Astrocyte (in vitro differentiated cells and primary cell): ENCODE measurements at places on chromosomes 6 and 20. TPM values are rescaled to one million over a fixed set of nuclear protein-coding genes. Genes with fewer than 3 reads are reported as not detected.

DNA sequence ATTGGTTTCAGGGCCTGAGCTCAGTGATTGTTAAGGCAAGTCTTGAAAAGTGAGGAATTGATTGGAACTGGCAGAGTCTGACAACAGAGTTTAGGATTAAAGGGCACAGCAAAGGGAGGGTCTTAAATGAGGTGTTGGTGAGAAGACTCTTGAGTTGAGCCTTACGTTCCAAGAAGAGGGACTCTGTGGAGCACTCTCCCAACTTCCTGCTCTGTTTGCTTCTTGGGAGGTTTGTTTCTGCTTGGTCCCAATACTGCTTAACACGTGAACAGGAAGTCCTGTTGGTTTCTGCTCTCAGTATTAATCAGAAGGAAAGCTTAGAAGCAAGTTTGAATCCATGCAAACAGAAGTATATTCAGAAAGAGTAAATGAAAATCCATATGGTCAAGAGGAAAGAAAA, 15.6 kb upstream of the SYNDIG1 start:
- H3K27me3 ChIP-seq, result peaks cover 28% of the 10 kb centered on the region
- no peaks in the 10 kb centered on the region for H3K4me1 ChIP-seq
- no peaks in the 10 kb centered on the region for H3K36me3 ChIP-seq
- no peak overlapping the region for H3K4me3 ChIP-seq

DNA sequence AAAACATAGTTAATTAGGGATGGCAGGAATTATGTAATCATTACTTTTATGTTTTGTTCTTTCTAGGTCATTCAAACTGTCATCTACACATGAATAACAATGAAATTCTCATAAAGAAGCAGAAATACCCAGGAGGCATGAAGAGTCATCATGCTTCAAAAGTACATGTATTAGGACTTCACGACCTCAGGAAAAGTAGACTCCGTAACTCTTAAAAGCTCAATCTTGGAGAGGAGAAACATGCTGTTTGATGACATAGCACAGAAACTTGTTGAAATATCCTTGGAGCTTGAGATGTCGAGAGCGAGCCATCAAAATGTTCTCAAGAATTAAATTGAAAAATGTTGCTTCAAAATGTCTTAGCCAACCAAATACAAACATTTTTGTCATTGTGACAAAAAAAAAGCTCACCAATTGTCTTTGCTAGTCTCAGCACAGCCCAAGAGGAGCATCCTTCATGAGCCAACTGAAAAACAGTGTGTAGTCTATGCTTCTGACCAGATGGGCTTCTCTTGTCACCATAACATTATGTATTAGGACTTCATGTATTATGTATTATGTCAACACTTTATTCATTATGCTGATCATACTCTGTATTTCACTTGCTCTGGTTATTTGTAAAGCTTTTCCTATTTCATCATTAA, 28.2 kb upstream of the ANKEF1 start:
- H3K27ac ChIP-seq, result no peak overlapping the region
- H3K4me1 ChIP-seq, result no peaks in the 10 kb centered on the region
- no peaks in the 10 kb centered on the region for H3K36me3 ChIP-seq
- no peak for DNase-seq

DNA sequence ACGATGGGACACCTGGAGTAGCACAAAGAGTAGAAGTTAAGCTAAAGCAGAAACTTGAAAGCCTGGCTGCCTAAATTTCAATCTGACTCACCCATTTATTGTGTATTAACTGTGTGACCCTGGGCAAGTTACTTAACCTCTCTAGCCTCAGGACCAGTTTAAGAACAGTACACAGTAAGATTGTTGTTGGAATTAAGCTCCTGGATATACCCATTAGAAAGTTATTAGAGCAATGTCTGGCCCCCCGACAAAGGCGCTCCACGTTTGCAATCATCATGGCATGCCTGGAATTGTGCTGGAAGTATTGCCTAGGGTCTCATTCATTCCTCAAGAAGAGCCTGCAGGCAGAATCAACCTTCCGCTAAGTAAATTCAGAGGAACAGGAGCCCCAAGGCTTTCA, 1.4 kb downstream of the SDC4 start:
- DNase-seq, result no peak
- peak overlapping the region; percentile 90 for H3K27ac ChIP-seq
- H3K4me3 ChIP-seq, result peak overlapping the region; percentile 92
- peaks cover 55% of the 10 kb centered on the region for H3K4me1 ChIP-seq

DNA sequence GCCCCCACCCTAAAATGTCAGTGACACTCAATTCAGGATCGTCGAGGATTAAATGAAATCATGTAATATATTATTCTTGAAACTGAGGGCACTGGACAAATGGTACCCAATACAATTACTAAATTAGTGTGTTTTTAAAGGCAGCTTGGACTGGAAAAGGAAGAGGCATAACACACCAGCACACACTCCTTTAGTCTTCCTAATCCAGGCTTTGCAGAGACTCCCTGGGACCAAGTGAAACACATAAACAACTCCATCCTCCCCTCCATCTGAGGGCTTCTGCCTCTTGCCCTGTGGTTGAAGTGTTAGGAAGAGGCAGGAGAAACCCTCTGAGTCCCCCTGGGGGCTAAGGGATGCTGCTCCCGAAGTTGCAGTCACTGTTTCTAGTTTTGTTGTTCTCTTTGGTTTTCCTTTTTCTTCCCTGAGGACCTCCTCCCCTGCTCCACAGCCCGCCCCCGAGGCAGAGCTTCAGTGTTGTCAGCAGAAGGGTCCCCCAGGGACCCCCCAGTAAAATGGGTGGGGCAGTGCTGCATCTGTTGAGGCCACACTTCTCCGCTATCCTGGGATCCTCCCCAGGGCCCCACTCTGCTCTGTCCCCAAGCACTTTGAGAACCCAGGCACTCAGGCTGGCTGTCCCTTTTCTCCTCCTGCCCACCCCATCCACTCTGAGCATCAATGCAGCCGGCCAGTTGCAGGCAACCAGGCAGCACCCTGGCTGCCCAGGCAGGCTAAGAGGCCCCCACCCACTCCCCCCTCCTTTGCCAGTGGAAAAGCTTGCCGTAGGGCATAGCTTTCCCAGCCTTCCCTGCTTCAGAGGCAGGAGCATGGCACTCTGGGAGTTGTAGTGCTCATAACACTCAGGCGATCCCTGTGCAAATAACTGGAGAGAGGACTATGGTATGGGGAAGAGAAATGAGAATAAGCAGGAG, 5.9 kb downstream of the TMEM63B start:
- no peak overlapping the region for H3K4me3 ChIP-seq
- H3K27ac ChIP-seq, result no peak overlapping the region
- H3K27me3 ChIP-seq, result no peaks in the 10 kb centered on the region

DNA sequence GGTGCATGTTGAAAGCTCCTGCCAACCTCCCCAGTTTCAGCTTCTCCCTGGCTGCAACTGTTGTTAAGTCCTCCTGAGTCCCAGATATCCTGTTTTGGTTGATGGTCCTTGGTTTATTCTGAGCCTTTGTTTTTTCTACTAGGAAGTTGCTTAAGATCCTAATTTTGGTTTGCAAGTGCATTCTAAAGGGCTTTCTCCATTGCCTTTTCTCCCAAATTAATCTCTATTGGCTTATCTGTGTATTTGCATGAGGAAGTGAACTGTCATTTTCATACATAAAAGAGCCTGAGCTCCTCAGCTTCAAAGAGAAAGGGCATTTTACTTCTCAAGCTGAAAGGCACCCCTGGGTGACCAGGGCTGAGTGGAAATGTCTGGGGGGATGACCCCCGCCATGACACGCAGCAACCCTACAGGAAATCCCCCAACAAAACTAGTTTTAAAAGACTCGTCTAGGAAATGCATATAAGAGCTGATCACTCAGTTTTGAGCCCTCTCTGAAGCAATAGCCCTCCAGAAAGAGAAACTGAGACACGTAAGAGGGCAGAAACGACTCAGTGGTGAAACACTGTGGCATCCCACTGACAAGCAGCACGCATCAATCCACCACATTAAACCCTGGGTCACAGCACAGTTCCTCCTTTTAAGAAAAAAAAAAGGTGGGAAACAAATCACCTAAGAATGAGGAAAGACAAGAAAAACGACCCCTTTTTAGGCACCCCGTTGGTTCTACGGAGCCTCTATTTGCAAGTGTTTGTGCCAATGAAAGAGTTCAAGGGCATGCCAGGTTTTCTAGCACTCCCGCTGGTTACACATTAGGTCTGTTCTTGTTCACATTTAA, 140.9 kb downstream of the THBS2 start:
- no peaks in the 10 kb centered on the region for H3K36me3 ChIP-seq
- H3K4me3 ChIP-seq, result no peak overlapping the region
- H3K27ac ChIP-seq, result no peak overlapping the region
- no peaks in the 10 kb centered on the region for H3K27me3 ChIP-seq

- no peak overlapping the region for H3K27ac ChIP-seq
- no peak for DNase-seq
- H3K27me3 ChIP-seq, result no peaks in the 10 kb centered on the region
- no peak overlapping the region for H3K4me3 ChIP-seq
- H3K4me1 ChIP-seq, result no peaks in the 10 kb centered on the region
Observed at GRCh38 chr6:65501045-65501444, 206.0 kb downstream of the EYS start.

DNA sequence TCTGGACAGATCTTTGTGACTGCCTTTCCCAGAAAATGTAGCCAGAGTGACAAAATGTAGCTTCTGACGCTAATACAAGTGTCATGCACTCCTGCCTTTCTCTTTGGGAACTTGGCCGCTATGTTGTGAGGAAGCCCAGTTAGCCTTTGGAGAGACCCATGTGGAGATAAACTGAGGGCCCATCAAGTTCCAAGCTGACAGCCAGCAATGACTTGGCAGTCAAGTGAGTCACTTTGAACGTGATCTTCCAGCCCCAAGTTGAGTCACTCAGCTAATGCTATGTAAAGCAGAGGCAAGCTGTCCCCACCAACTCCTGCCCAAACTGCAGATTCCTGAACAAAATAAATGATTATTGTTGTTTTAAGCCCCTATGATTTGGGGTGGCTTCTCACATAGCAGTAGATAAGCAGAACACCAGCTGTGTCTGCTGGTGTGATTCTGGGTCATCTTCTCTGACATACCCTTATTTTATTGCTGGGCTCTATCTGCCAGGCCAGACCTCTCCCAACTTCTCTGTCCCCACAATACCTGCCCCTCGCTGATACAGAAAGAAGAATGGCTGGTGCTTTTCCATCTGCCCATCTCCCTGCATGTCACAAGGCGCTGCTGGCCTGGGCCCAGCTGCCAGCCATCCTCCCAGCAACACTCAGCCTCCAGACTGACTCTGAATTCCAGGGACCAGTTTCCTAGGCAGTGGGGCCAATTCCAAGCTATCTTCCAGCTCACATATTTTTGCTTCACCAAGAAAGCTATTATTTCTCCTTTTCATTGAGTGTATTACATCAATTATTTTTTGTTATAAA, 274.8 kb downstream of the LRFN2 start:
- H3K27me3 ChIP-seq, result no peaks in the 10 kb centered on the region
- no peaks in the 10 kb centered on the region for H3K36me3 ChIP-seq
- no peak overlapping the region for H3K4me3 ChIP-seq
- no peaks in the 10 kb centered on the region for H3K4me1 ChIP-seq
- no peak overlapping the region for H3K27ac ChIP-seq

GRCh38 chr6:130211691-130212090, 11.1 kb downstream of the SAMD3 start:
- no peak for DNase-seq
- H3K36me3 ChIP-seq, result peaks cover 4% of the 10 kb centered on the region
- H3K27ac ChIP-seq, result no peak overlapping the region
- H3K4me3 ChIP-seq, result no peak overlapping the region
- H3K4me1 ChIP-seq, result no peaks in the 10 kb centered on the region

DNA sequence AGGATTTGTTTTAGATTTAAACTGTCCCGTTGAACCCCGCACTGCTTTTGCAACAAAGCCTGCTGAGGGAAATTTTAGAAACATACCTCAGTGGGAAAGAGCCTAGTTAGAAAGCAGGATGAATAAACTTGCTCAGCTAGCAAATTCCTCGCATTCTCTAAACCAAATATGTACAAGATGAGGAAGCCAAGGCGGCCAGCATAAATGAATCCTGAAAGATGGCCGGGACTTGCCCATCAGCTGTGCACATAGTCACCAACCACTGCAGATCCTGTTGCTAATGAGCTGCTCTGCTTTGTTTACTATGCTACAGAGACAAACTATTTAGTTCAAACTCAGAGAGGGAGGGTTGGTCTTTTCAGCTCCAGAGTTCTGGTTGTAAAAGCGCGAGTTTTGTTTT, 49.0 kb downstream of the TMEM170B start:
- DNase-seq, result peak; percentile 94
- H3K36me3 ChIP-seq, result no peaks in the 10 kb centered on the region
- H3K27ac ChIP-seq, result peak overlapping the region; percentile 84
- H3K4me1 ChIP-seq, result peaks cover 38% of the 10 kb centered on the region

DNA sequence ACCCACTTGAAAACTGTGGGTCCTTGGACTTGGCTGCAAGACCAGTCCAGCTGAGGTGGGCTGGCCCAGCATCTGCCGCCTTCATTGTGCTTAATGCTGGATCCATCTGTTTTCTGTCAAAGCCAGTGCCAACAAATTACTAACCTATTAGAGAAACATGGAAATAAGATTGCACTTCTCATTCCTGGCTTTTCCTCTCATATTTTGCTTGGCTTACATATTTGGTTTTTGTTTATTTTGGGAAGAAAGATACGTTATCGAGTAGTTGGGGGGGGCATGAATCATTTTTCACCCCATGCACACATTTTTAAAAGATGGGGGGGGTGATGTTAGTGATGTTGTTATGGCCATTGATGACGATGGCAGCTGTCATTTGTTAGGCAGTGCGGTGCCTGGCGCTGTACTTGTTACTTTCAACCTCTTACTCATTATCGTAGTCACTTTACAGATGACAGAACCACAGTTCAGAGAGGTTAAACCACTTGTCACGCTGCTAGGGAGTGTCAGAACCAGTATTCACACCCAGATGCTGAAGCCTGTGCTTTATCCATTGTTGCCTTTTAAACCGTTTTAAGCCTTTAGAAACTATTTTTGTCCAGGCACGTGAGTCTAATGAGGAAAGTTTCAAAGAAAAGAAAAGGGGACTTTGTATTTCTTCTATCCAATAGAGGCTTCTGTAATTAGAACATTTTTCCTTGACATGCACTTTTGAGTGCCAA, 180.0 kb downstream of the TMEM242 start:
- H3K27ac ChIP-seq, result peak overlapping the region; percentile 89
- H3K36me3 ChIP-seq, result no peaks in the 10 kb centered on the region
- peaks cover 35% of the 10 kb centered on the region for H3K4me1 ChIP-seq
- H3K27me3 ChIP-seq, result no peaks in the 10 kb centered on the region
- no peak overlapping the region for H3K4me3 ChIP-seq

- H3K27ac ChIP-seq, result no peak overlapping the region
- H3K27me3 ChIP-seq, result no peaks in the 10 kb centered on the region
- peak; percentile 43 for DNase-seq
- peaks cover 17% of the 10 kb centered on the region for H3K36me3 ChIP-seq
Observed at GRCh38 chr6:34412643-34413214, 13.1 kb downstream of the RPS10 start.

DNA sequence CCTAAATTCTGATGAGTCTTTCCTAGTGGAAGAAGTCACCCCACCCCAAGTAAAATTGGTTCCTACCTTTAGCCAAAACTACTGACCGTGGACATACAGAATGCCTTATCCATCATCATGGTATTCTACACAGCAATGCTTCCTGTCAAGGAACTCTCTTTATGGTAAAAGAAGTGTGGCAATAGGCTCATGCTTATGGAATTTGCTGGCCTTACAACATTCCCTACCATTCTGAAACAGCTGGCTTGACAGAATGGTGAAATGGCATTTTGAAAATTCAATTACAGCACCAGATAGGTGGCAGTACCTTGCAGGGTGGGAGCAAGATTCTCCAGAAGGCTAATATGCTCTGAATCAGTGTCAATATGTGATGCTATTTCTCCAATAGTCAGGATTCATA, 41.8 kb upstream of the BACH2 start:
- H3K36me3 ChIP-seq, result no peaks in the 10 kb centered on the region
- peaks cover 3% of the 10 kb centered on the region for H3K27me3 ChIP-seq
- no peak overlapping the region for H3K4me3 ChIP-seq
- no peak overlapping the region for H3K27ac ChIP-seq

SUN5 gene
- not detected in 2 replicates for total RNA-seq

RNF182 gene
- total RNA-seq, result 5.4 and 8.3 TPM in 2 replicates

PROKR2 gene
- total RNA-seq, result not detected in 2 replicates

GLP1R gene
- not detected in 2 replicates for total RNA-seq

DNAH8 gene
- not detected in 2 replicates for total RNA-seq

PEX3 gene
- 14.2 and 20.8 TPM in 2 replicates for total RNA-seq

AVP gene
- not detected in 2 replicates for total RNA-seq

NKAIN4 gene
- total RNA-seq, result 146 and 162 TPM in 2 replicates
